Dermis blood vessel endothelial cell (primary cell): ENCODE measurements at places on chromosomes 6 and 20. TPM values are rescaled to one million over a fixed set of nuclear protein-coding genes. Genes with fewer than 3 reads are reported as not detected.
A peak's percentile ranks its signal among the peaks of the same experiment; 100 is the strongest.

Gene OPRM1
- not detected in 2 replicates for total RNA-seq

Gene KIAA0408
- under 0.01 TPM in 1 of 2 replicates, not detected in the other for total RNA-seq

DNA sequence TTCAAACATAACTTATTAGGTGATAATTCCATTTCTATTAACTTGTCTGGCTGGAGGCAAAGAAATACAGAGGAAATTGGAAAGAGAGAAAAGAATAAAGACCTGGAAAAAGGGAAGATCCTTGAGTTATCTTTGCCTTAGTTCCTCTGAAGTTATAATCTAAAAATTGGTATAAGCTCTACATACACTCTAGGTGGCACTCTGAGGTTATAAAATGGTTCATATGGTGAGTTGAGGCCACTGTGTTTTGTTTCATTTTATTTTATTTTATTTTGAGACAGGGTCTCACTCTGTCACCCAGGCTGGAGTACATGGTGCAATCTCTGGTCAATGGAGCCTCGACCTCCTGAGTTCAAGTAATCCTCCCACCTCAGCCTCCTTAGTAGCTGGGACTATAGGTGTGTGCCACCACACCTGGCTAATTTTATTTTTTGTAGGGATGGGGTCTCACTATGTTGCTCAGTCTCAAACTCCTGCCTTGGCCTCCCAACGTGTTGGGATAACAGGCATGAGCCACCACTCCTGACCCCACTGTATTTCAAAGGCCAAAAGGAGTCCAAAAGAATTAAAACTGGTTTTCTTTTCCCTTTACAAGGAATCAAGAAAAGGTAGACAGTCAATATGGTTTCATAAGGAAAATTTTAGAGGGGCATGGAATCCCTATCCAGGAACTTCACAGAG, 19.4 kb downstream of the GPX6 start:
- no peak for DNase-seq

DNA sequence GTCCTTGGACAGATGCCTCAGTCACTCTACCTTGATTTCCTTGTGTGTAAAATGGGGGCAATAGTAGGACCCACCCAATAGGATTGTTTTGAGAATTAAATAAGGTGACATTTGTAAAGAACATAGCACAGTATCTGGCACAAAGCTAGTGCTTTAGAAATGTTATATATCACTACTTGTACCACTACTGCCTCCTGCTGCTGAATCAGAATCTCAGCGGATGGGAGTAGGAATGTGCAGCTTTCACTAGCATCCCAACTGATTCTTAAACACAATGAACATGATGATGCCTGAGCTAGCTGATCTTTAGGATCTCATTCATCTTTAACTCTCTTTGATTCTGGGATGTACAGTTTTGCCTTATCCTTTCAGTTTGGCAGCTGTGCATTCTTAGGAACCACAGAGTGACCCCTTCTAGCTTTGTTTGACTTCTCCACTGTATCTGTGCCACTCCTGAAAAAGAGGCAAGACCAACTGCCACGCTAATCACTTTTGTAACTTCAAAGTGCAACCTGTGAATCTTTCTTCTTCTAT, 7.2 kb downstream of the PBOV1 start:
- no peak for DNase-seq

- DNase-seq, result no peak
Measured at GRCh38 chr6:20861481-20861880, 327.2 kb downstream of the CDKAL1 start.

GRCh38 chr6:53446151-53446550, 97.4 kb upstream of the ELOVL5 start:
- no peak for DNase-seq

DNA sequence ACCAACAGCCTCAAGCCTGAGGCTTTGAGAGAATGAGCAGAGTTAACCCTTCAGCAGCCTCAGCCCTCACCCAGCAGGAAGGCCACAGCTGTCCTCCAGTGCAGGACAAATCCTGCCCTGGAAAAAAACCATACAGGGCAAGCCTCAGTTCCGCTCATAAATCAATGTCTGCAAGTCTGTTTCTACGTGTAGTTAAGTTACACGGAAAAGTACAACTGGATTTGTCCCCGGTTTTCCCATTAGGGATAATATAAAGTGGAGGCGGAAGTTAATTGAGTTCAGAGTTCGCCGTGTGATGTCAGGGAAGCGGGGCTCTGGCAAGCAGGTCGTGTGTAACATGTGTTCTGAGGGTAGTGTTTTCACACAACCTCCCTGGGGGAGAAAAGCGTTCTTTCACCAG, 44.2 kb upstream of the EYA2 start:
- no peak for DNase-seq

- no peak for DNase-seq
Measured at GRCh38 chr6:155985660-155986138, 530.1 kb upstream of the NOX3 start.

- no peak for DNase-seq
Measured at GRCh38 chr6:169251371-169251802, 2.3 kb downstream of the THBS2 start.

DNA sequence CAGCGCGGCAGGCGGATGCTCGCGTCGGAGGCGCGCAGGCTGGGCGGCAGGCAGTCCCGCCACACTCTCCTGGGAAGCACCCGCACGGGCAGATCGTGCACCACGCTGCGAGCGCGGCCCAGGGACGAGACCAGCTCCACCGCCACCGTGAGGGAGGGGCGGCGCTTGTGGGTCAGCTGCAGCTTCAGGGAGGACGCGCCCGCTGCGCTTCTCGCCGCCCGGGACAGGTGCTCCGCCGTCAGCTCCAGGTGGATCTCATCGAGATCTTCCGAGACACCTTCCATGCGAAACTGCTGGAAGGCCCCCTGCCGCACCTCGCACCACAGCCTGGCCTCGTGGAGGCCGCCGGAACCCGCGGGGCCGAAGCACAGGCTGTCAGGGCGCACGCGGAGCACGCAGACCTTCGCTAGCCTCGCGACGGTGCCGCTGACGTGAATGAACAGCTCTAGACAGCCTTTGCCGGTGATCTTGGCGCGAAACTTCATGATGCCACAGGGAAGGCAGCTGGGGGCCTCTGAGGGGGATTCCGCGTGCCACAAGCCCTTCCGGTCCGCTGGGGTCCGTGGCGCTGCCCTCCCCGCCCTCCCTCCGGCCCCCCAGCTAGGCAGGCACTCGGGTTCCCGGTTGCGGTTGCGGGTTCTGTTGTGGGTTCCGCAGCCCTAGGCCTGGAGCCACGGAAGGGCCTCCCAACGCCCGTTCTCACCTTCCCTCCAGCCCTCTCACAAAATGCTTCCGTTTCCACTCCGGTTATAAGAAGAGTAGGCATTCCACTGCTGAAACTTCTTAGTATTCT, at the start of gene HUS1B:
Gene HUS1B (minus strand): TSS at position 641 of the 793 bp plus-strand sequence. CDS start 156 bp downstream, at position 485.
- DNase-seq, result no peak

- peak; percentile 89 for DNase-seq
Measured at GRCh38 chr6:83065511-83066192, at the start of gene UBE3D. Gene UBE3D, minus strand, starts transcription at chr6:83065841. Its CDS starts 123 bp downstream, at chr6:83065718.

GRCh38 chr6:8983202-8983688, 547.9 kb upstream of the SLC35B3 start:
- peak; percentile 81 for DNase-seq

DNA sequence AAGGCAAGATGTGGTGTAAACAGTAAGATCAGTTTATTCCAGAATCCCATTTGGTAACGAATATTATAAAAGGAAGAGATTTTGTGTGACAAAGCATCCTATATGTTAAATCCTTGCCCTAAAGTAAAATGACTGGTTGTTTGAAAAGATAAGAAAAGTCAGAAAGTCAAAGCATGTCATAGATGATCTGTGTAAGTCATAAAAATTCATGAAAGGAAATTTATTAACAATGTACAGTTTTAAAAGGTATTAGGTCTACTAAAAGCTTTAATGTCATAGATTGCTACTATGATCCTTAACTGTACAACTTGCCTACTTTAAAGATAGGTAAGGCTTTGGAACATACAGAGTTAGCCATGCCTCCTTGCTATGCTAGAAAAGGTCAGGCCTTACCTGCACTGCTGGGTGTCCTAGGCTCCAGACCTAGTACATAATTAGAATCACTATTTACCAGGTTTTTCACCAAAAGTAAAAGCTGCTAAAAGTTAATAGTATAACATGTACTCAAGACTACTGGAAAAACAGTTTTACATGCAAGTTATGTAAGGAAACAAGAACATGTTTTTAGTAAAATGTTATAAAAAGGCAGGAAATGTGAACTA, 1090.1 kb upstream of the ADGRB3 start:
- DNase-seq, result no peak
